ENCODE measurements at places on chromosomes 1 and 21.

GRCh38 chr1:32817815-32818786 is 648 bp downstream of the S100PBP start:
- DNase-seq: peak; percentile 84

DNA sequence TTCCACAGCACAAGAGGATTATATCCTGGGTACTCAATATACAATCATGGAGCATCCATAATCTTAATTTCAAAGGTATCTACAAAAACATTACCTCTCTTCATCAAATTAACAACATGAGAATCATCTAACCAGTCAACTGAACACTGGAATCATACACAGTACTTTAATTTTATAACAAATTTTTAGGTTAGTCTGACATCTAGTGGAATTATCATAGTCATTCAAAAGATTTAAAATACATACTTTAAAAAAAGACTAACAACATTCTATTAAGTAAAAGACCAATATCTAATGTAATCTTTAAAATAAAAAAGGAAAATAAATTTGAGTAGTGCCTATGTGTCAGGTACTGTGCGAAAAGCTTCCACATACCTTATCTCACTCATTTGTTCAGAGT is 16.8 kb upstream of the SH3GLB1 start:
- no peak for DNase-seq

DNA sequence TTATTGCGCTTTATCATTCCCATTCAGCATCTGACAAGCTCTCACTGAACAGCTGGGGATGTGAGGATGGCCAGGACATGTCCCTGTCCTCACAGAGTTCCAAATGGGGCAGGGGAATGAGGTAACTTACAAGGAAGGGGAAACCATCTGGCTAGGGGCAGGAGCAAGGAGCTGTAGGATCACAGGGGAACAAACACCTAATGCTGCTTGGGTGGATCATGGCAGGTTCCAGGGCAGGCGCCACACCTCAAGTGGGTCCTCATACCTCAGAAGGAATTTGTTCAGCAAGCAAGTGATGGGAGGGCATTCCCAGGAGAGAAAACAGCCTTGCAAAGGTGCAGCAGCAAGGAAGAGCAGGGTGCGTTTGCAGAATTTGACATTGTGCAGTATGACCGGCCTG is 35.1 kb upstream of the GRIK3 start:
- no peak for DNase-seq

DNA sequence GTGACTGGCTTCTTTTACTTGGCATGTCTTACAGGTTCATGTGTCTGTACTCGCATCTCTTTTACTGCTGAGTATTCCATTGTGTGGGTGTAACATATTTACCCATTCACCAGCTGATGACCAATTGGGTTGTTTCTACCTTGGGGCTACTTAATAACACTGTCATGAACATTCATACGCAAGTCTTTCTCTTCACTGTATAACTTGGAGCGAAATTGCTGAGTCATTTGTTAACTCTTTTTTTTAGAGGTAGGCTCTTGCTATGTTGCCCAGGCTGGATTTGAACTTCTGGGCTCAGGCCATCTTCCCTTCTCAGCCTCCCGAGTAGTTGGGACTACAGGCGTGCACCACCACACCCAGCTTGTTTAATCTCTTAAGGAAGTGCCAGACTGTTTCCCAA is 6.5 kb downstream of the PYCR2 start:
- no peak for DNase-seq

DNA sequence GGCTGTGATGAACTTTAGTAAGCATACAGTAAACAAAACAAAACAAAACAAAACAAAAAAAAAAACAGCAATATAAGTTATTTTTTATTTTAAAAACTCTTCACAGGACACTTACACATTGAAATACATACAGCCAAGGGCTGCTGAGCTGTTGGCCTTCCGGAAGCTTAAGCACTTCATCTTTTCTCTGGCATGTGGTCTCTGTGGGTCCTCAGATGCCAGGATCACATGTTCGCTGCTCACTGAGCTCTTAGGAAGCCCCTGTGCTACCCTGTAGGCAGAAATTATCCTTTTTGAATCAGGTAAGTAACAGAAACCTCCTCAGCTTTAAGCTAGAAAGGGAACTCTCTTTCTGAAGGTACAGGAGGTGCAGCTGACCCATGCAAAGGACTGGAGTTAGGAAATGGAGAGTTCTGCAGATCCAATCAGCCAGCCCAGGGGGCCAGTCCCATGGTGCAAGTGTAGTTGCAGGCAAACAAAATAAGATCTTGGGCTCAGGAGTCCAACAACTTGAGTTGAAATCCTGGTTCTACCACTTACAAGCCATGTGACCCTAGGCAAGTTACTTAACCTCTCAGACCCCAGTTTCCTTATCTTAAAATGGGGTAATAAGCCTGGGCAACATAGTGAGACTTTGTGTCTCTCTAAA is 22.4 kb upstream of the MED18 start:
- no peak for DNase-seq

- DNase-seq: no peak
These were observed 255.3 kb downstream of the PDE4B start for GRCh38 chr1:66048011-66048410.

- DNase-seq: no peak
These were observed 55.3 kb upstream of the SAMD13 start for GRCh38 chr1:84246213-84246612.

GRCh38 chr1:85047472-85048295 is 616 bp downstream of the MCOLN3 start:
- no peak for DNase-seq

DNA sequence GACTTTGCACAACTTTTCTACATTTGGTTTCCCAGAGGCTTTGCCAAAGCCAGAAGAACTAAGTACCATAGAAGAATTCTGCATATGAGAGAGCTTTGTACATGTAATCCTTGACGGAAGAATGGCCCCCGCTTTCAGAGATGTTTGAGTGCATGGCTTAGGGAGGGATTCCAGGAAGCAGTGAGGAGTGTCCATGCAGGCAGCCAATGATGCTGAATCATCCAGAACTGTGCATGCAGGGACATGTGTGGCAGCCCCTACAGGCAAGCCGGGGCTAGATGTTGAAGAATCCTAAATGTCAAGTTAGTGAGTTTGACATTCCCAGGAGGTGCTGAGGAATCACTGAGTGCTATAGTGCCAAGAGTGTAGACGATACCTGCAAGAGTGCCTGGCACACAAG is 9.9 kb upstream of the HAO2 start:
- no peak for DNase-seq

- DNase-seq: no peak
These were observed 14.7 kb downstream of the SLAMF1 start for GRCh38 chr1:160631983-160632625.

DNA sequence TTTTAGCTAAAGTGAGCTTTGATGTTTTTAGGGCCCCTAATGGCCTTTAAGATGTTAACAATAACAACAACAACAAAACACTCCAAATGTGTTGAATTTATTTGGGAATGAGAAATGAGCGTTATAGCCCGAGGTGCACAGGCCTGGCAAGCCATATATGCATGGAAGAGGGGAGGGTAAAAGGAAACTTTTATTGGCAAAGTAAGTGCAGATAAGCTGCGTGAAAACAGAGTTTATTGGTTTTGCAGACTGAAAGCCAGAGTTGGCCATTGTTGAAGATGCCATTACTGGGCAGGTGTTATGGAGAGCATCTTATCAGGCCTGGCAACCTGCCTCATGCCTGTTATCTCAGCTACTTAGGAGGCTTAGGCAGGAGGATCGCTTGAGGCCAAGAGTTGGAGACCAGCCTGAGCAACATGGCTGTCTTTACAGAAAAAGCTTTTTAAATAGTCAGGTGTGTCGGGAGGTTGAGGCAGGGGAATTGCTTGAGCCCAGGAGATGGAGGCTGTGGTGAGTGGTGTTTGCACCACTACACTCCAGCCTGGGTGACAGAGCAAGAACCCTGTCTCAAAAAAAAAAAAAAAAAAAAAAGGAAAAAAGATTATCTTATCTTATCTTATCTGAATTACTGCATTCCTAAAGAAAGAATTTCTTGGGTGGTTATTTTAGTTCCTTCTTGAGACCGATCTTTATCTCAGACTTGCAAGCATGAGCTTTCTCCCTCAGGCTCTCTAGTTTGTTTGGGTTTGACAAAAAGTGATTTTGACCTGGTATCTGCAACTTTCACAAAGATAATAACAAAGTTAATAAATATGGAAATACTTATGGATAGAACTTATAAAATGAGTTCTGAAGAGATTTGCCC is 1.7 kb downstream of the PATJ start:
- no peak for DNase-seq

Measured in DND-41 (cell line).